ENCODE measurements at places on chromosomes 3 and 15. TPM values are rescaled to one million over a fixed set of nuclear protein-coding genes. Genes with fewer than 3 reads are reported as not detected.
A peak's percentile ranks its signal among the peaks of the same experiment; 100 is the strongest.

DNA sequence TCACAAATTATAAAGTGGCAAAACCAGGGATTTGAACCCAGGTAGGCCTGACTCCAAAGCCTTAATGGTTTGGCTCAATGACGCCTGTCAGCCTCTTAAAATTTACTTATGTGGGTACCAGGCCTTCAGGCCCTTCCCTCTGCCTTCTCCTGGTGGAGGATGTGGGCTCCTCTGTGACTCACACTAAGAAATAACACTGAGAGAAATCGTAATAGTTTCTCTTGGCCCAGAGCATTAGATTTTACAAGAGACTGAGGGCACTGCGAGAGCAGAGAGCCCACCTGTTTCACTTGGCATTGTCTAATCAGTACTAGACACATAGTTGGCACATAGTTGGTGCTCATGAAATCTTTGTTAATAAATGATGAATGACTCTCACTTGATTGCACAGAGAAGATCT, 505.2 kb downstream of the SHQ1 start:
- H3K36me3 ChIP-seq: no peaks in the 10 kb centered on the region
- peaks cover 33% of the 10 kb centered on the region for H3K4me1 ChIP-seq
- no peaks in the 10 kb centered on the region for H3K27me3 ChIP-seq
- DNase-seq: no peak
- no peak overlapping the region for H3K27ac ChIP-seq

DNA sequence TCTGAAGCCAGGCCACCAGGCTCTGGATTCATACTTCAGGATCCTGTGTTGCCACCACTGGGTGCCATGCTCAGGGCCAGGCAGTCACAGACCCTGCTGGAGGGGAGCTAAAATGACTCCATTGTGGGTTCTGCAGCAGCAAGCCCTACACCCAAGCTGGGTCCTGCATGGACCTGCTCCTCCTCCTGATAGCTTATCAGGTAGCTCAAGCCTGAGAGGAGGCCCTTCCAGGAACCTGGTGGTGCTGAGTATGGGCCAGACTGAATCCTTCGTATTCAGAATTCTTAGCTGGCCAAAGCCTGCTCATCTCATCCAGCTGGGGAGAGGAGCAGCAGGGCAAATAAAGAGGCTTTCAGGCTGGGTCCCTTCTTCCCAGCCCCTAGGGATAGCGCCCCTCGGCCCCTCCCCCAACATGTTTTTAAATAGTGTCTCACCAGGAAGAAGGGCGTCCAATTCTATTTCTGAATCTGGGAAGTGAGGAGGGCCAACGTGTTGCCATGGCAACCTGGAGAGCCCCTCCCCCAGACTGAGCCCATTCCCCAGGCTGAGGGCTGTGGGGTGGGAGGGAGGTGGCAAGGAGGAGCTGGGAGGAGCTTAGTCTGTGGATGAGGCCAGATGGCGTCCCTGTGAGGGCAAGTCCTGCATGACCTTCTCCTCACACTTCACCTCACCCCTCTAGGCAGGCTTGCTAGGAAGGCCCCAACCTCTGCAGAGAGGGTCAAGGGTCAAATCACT, 11.0 kb upstream of the CAMKV start:
- no peak overlapping the region for H3K27ac ChIP-seq
- no peak for DNase-seq
- no peaks in the 10 kb centered on the region for H3K36me3 ChIP-seq

- DNase-seq: no peak
- peaks cover 20% of the 10 kb centered on the region for H3K36me3 ChIP-seq
- no peaks in the 10 kb centered on the region for H3K4me1 ChIP-seq
- no peak overlapping the region for H3K4me3 ChIP-seq
- H3K27ac ChIP-seq: no peak overlapping the region
These were observed 7.7 kb downstream of the NCKIPSD start for GRCh38 chr3:48678056-48678455.

DNA sequence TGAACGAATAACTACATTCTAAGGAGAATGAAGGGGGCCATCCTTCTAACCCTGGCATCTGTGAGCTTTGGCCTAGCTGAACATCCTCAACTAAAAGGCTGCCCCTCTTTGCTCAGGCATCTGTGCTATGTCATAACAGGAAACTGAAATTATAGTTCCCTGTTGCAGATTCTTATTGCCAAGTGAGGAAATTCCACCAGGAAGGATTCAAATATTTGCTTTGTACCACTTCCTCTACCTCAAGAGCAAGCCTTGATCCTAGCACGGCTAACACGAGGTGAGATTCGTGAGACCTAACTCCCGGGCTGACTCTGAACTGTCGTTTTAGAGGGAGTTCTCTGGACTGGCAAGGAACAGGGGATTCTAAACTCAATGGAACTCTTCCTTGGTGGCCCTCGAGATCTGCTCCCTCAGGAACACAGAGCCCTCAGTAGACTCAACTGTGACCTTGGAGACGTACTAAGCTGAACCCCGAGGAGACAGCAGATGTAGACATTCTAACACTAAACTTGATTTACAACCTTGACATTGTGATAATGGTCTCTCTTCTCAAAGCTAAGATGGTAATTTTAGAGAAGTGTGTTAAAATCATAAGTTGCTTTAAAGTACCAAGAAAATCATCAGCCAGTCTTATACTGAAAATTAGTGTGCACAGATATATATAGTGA, 4.2 kb downstream of the SPG21 start:
- H3K4me3 ChIP-seq: no peak overlapping the region
- H3K4me1 ChIP-seq: no peaks in the 10 kb centered on the region
- no peaks in the 10 kb centered on the region for H3K36me3 ChIP-seq
- H3K27me3 ChIP-seq: no peaks in the 10 kb centered on the region
- no peak for DNase-seq

GRCh38 chr3:124374583-124374982, 355.7 kb upstream of the UMPS start:
- H3K4me1 ChIP-seq: no peaks in the 10 kb centered on the region
- H3K27me3 ChIP-seq: no peaks in the 10 kb centered on the region
- no peak for DNase-seq
- no peaks in the 10 kb centered on the region for H3K36me3 ChIP-seq
- no peak overlapping the region for H3K27ac ChIP-seq

- DNase-seq: no peak
- H3K27ac ChIP-seq: no peak overlapping the region
- peaks cover 9% of the 10 kb centered on the region for H3K4me1 ChIP-seq
- H3K4me3 ChIP-seq: no peak overlapping the region
These were observed 214.9 kb upstream of the WNT5A start for GRCh38 chr3:55701997-55702396.

GRCh38 chr3:195297446-195297845, 26.5 kb upstream of the XXYLT1 start:
- DNase-seq: no peak
- no peak overlapping the region for H3K27ac ChIP-seq
- H3K4me1 ChIP-seq: no peaks in the 10 kb centered on the region
- H3K36me3 ChIP-seq: peaks cover 82% of the 10 kb centered on the region
- no peak overlapping the region for H3K4me3 ChIP-seq

DNA sequence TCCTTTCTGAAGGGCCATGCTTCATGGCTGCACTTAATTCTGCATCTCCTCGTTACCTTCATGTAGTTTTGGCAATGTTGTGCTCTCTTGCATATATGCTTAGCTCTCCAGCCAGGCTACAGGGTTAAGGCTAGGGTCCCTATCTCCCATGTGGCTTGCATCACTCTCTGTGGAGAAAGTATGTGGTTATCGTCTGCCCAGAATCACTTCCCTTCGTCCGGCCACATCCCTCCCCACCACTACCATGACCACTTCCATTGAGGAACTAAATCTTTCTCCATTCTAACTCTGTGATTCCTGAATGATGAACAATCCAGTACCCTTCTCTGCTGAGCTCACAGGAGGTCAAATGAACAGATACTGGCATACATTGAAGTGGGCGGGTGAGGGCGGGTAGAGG, 34.0 kb downstream of the WWTR1 start:
- no peaks in the 10 kb centered on the region for H3K36me3 ChIP-seq
- H3K27me3 ChIP-seq: no peaks in the 10 kb centered on the region
- H3K4me3 ChIP-seq: no peak overlapping the region
- no peak overlapping the region for H3K27ac ChIP-seq
- H3K4me1 ChIP-seq: peaks cover 63% of the 10 kb centered on the region

DNA sequence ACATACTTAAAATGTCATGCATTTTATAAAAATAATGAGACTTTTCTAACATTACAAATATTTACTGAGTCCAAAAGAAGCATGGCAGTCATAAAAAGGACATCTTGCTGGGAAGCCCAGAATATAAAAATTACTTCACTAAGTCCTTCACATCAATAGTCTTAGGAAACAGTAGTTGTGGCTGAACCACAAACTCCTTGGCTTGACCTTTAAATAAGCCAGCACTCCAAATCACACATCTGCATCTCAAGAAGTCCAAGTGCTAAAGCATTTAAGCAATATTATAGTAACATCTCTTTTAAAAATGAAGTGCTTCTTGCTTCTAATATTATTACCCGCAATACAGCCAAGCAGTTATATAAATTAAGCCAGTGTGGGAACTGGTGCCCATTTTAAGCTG, 8.8 kb downstream of the CCNL1 start:
- H3K4me3 ChIP-seq: no peak overlapping the region
- H3K27me3 ChIP-seq: no peaks in the 10 kb centered on the region
- no peak overlapping the region for H3K27ac ChIP-seq
- peaks cover 26% of the 10 kb centered on the region for H3K4me1 ChIP-seq

- no peak overlapping the region for H3K4me3 ChIP-seq
- DNase-seq: no peak
- no peaks in the 10 kb centered on the region for H3K36me3 ChIP-seq
- H3K27me3 ChIP-seq: no peaks in the 10 kb centered on the region
- no peak overlapping the region for H3K27ac ChIP-seq
These were observed 80.2 kb upstream of the TPM1 start for GRCh38 chr15:62962101-62962995.

- no peaks in the 10 kb centered on the region for H3K36me3 ChIP-seq
- no peak overlapping the region for H3K4me3 ChIP-seq
- peaks cover 26% of the 10 kb centered on the region for H3K4me1 ChIP-seq
These were observed 1.2 kb upstream of the TBC1D5 start for GRCh38 chr3:17743658-17743995.

GRCh38 chr15:80803580-80804525, 24.7 kb downstream of the CEMIP start:
- no peaks in the 10 kb centered on the region for H3K36me3 ChIP-seq
- H3K27me3 ChIP-seq: no peaks in the 10 kb centered on the region
- H3K27ac ChIP-seq: no peak overlapping the region

DNA sequence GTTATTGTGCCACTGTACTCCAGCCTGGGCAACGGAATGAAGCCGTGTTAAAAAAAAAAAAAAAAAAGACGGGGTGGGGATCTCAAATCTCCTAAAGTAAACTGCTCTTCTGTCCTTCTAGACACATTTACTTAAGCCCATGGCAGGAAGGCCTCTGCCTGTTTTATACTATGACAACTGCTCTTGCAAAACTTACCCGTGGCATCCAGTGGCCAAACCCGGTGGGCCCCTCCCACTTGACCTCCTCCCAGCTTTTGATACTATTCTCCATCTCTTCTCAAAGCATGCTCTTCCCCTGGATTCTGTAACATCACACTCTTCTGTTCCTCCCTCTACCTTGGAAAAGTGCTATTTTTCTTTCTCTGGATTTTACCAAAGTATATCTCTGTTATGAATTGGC, 112.2 kb downstream of the RFTN1 start:
- no peaks in the 10 kb centered on the region for H3K36me3 ChIP-seq
- no peak for DNase-seq
- H3K27me3 ChIP-seq: no peaks in the 10 kb centered on the region
- H3K27ac ChIP-seq: peak overlapping the region; percentile 85
- H3K4me3 ChIP-seq: no peak overlapping the region

GRCh38 chr3:71309886-71310285, 273.6 kb downstream of the FOXP1 start:
- H3K27me3 ChIP-seq: no peaks in the 10 kb centered on the region
- no peak overlapping the region for H3K4me3 ChIP-seq
- H3K36me3 ChIP-seq: no peaks in the 10 kb centered on the region
- DNase-seq: no peak

DNA sequence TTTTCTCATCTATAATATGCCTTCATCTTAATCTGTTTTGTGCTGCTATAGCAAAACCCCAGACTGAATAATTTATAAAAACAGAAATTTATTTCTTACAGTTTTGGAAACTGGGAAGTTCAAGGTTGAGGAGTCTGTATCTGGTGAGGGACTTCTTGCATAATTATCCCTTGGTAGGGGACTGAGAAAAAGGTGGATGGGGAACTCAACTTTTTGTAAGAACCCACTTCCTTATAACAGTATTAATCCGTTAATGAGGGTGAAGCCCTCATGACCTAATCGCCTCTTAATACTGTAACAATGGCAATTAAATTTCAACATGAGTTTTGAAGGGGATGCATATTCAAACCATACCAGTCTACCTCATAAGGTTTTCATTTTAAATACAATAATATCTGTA, 17.4 kb upstream of the MYH15 start:
- no peaks in the 10 kb centered on the region for H3K27me3 ChIP-seq
- H3K36me3 ChIP-seq: no peaks in the 10 kb centered on the region
- no peak overlapping the region for H3K4me3 ChIP-seq
- DNase-seq: no peak
- peaks cover 3% of the 10 kb centered on the region for H3K4me1 ChIP-seq

DNA sequence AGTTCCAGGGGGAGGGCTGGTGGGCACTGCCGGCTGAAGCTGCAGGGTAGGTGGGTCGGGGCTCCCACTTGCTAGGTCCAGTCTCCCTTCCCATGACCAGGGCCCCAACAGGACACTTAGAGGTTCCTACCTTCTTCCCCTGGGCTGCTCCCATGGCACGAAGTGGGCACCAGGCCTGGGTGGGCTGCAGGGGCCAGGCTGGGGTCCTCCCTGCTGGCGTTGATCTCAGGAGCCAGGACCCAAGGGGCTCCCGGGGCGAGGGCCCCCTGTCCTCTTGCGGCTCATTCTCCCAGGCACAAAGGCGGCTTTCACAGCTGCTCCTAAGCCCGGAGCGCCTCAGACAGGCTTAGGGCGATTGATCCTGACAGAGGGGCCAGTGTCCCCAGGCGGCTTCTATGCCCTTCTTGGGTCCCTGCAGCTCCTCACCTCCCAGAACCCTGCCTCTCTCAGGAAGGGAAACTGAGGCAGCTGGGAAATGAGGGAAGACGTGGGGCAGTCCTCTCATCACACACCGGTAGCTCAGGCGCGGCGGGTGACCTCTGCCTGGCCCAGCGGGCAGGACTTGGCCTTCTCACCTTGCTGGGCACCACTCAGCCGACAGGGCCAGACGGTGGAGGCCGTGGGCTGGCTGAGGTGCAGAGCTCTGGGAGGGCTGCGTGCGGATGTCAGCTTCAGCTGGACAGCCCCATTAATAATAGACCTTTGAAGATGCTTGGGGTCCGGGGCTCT, 39.6 kb downstream of the FAM3D start:
- no peak overlapping the region for H3K4me3 ChIP-seq
- no peaks in the 10 kb centered on the region for H3K27me3 ChIP-seq
- no peak for DNase-seq
- H3K4me1 ChIP-seq: no peaks in the 10 kb centered on the region
- H3K27ac ChIP-seq: no peak overlapping the region

The ITIH4 gene
- 5.4 TPM for polyA plus RNA-seq

The SAMMSON gene
- polyA plus RNA-seq: not detected

The SLCO2A1 gene
- polyA plus RNA-seq: 1.8 TPM

The XCR1 gene
- polyA plus RNA-seq: not detected

The PLOD2 gene
- 13.6 TPM for polyA plus RNA-seq

The SCN11A gene
- under 0.01 TPM for polyA plus RNA-seq

The ZNF660 gene
- polyA plus RNA-seq: not detected

The FANCD2OS gene
- not detected for polyA plus RNA-seq

The C2CD4A gene
- 2.2 TPM for polyA plus RNA-seq

The AMOTL2 gene
- 1.6 TPM for polyA plus RNA-seq

The SLC9C1 gene
- not detected for polyA plus RNA-seq

The PTX3 gene
- polyA plus RNA-seq: 10.9 TPM

The POPDC2 gene
- 1.2 TPM for polyA plus RNA-seq
